Activated effector memory CD4-positive, alpha-beta T cell treated with Interleukin-2 at 50 U/mL for 16 hours (primary cell): ENCODE measurements at places on chromosomes 16 and 17.

- DNase-seq = no peak
Measured at GRCh38 chr16:918741-919657, 51.8 kb downstream of the LMF1 start.

GRCh38 chr16:11593581-11593980 lies 6.9 kb upstream of the LITAF start:
- no peak for DNase-seq

GRCh38 chr16:83400234-83400633 lies 407.5 kb upstream of the HSBP1 start:
- DNase-seq = no peak

DNA sequence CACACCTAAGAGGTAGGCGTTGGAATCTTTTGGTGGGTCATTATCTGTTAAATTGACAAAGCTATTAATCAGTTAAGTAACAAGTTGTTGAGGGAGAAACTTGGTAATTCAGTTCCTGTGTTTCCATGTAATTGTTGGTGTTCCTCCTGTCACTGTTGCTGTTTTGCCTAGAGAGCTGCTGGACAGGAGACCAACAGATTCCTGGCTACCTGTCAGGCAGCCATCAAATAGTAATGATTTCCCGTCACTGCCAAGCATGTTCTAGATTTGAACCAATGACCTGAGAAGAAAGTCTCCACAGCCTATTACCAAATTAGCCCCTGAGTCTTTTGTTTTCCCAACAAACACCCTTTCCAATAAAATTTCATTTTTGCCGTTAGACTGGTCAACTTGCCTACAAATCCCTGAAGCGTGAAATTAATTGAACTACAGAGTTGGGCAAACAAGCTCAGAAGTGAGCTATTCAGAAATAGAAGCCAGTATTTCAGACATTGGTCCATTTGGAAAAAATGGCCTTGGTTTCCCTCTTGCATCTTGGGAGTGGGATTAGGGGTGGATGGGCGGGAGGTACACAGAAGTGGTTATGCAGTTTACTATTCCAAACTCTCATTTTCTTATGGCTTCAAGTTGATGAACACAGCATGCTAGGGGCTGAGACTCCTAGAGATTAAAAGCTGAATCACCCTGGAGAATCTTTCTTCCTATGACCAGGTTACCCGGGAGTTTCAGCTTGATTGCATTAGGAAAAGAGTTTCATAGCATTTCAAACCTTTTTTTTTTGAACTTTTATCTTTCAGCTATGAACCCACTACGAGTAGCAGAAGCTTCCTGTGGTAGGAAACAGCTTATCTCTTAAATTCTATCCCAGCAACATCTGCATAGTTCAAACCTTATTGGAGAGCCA lies 262.8 kb upstream of the MAF start:
- DNase-seq = no peak

- DNase-seq = no peak
Measured at GRCh38 chr17:21351366-21352065, 24.6 kb upstream of the KCNJ12 start.
